ENCODE measurements at places on chromosomes 2 and 18.

DNA sequence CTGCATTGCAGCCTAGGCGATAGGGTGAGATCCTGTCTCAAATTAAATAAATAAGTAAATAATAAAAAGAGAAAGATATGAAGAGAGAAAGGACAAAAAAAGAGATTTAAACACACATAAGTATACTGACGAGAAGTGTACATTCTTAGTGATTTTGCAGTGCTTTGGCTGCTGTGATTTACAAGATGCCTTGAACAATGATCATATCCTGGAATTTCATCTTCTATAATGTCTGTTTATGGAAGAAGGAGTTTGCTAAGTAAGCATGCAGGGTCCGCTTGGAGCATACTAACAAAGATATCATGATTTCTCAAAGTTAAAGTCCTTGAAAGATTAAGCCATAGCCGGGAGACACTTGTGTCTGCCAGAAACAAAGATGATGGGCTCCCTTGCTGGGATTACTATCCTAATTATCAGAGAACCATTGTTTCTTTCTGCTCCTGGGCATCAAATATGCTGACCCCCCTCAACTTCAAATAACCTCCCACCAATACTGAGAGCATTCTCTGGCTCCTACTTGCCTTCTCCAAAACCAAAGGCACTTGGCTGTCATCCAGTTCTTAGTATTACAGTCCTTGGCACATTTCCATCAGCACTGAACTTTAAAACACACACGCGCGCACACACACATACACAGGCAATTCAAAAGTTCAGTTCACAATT, 47.5 kb upstream of the STAM2 start:
- no peak for DNase-seq

GRCh38 chr18:8899000-8899399, 193.6 kb downstream of the MTCL1 start:
- DNase-seq = peak; percentile 56

- DNase-seq = no peak
Observed at GRCh38 chr18:44799907-44800421, 119.3 kb downstream of the SETBP1 start.

DNA sequence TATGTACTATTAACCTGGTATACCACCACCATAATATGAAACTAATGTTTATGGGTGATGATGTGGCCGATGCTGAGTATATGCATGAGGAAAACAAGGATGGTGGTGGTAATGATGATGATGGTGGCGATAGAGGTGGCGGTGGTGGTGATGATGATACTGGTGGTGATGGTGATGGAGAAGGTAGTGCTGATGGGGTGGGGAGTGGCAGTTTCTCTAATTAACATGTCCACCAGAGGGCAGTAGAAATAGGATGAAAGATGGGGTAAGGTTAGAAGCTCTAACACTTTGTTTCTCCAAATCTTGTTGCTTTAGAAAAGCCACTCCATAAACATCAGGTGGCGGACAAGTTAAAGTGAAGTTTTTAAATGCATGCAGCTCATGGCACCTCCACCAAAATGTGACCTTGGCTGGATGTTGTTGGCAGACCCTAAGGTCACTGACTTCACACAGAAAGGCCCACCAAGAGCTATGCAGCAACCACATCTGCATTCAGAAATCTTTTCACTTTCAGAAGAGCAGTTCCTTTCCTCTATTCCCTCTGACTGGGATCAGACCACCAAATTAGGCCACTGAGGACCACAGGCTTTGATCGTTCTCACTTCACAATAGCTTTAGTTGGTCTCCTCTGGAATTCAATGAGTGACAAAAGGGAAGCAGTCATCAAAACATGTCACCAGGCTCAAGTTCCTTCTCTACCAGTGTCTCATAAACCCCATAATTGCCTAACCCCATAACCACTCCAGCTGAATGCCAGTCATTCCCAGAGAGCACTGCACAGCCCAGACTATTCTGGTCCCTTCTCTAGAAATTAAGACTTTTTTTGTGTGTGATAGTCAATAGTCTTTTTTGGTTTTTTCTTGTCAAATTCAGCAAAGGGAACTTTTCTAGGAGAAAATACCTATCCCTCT, 7.5 kb upstream of the BCL11A start:
- peak; percentile 33 for DNase-seq

DNA sequence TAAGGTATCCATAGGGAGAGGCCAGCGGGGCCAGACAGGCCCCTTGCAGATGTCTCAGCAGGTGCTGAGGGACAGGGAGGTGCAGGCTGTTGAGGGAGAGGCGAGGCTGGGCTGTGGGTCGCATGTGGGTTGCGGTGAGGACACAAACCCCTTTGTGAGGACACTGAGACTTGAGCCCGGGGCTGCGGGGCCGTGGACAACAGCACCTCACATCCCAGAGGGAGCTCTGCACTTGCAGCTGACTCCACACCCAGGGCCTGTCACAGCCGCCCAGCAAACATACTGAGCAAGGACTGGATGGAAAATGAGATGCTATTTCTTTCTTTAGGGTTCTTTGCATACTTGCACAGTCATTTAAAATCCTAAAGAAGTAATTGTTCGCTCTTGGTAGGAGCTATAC, 95.3 kb upstream of the NFATC1 start:
- no peak for DNase-seq

GRCh38 chr18:3037423-3037915, 24.5 kb upstream of the LPIN2 start:
- no peak for DNase-seq

GRCh38 chr2:68853035-68853434, 18.2 kb downstream of the BMP10 start:
- DNase-seq = no peak

DNA sequence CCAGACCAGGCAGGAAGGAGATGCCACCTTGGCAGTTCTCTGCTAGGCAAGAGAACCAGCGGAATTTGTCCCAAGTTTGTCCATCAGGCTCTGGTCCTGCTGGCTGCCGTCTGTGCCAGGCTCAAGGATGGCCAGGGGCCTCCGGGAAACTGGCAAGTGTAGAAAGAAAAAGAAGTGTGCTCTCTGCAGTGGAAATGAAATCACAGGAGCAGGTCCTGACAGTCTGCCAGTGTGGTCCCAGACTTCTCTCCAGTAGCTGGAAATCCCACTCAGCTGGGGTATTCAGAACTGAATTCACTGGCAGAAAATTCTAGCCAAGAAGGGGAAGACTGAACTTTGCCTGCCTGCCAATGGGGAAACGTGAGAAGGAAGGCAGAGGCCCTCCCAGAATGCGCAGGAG, 91.0 kb downstream of the STPG4 start:
- no peak for DNase-seq

GRCh38 chr2:98868548-98869271, 67.3 kb downstream of the CRACDL start:
- DNase-seq = no peak

DNA sequence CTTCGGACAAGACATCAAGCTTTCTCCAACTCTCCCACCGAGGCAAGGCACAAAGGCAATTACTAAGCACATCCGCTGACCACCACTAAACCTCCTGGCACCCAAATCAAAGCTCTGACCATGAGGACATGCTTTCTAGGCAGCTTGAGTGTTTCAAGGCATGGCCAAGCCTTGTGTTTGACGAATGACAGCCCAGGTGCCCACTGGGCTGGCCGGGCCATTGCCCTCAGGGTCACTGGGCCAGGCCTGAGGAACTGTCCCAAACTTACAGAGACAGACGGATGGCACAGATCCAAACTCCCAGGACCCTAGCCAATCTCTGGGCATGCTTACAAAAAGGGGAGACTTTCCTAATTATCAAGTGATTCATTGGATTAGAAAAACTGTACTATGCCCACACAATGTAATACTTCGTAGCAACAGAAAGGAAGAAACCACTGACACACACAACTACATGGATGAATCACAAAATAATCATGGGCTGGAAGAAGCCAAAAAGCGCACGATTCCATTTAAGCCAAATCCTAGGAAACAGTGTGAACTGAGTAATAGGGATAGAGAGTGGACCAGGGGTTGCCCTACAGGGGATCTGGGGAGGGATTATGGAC, 20.2 kb downstream of the CRACDL start:
- DNase-seq = no peak

- no peak for DNase-seq
Observed at GRCh38 chr2:113187771-113188170, 14.0 kb downstream of the PSD4 start.

DNA sequence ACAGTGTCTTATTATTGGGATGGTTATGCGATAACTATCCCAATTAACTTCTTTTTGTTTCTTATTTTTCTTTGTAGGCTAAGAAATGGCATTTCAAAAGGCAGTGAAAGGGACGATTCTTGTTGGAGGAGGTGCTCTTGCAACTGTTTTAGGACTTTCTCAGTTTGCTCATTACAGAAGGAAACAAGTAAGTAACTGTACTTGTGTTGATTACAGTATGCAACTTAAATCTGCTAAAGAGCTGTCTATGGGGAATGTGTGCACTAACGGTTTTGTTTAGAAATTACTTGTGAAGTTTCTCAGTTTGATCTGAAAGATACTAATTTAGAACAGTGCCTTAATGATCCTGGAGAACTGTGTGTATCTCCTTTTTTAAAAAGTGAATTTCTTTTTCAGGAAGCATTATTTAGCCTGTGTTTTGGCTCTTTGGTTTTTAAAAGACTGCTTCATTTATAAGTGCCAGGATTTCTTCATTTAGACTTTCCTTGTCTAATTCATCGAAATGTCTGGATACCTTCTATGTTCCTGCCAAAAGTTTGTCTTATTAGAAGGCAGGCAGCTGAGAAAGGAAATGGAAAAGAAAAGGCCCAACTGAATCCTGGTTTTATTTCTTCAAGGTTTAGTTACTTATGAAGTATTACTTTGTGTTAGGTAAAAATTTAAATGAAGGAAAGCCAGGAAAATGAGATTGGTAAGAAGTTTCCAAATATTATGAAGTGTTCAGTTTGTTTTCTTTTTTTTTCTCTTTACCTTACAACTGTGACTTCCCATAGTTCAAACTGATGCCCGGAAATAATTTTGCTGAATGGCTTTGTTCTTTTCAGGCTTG, 40.1 kb downstream of the GPD2 start:
- no peak for DNase-seq

- peak; percentile 56 for DNase-seq
Observed at GRCh38 chr2:73907840-73908452, 15.1 kb downstream of the ACTG2 start.

DNA sequence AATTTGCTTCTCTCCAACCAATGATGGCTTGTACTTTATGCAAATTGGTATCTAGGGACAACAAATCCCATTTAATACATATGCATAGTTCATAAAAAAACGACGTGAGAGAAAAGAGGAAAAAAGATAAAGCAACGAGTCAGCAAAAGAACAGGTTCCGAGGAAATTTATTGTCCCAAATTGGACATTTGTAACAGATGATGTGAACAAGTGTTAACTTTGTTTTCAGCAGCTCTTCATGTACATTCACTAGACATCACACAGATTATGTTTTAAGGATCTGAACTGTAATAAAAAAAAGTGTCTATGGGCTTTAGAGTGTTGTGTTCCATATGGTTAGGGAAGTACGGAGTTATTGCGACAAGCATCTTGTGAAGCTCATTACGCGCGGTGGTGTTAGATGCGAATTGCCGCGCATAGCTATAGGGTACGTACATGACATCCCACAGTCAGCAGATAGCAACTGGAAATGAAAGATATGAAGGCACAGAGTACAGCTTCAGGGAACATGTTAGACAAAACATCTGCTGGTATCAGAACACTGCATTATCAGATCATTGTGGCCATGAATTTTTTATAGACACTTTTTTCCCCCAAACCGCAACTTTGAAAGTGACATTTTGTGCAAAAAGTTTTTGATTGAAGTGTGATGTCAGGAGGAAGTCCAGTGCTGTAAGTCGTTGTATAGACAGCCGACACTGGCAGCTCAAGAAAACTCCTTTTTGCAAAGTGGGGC, 1073.1 kb upstream of the FANCL start:
- DNase-seq = no peak

- no peak for DNase-seq
Observed at GRCh38 chr2:773256-774160, 96.3 kb upstream of the TMEM18 start.

- DNase-seq = no peak
Observed at GRCh38 chr2:234873828-234874173, 78.0 kb upstream of the SH3BP4 start.

DNA sequence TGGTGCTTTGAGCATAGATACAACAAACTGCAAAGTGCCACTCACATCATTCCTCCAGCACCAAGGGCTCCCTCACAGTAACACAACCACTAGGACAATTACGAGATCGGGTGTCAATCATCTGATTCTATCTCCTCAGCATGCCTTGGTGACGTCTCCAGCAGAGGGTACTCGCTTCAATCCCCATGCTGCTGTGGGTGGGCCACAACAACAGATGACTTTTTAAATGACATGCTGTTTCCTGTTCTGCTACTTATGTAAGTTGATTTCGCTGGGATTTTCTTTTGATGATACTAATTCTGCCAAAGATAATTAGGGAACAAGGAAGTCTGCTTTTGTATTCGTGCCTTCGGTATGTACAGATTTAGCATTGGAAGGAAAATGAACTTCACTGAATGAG, 1113.0 kb downstream of the BCL11A start:
- DNase-seq = no peak

DNA sequence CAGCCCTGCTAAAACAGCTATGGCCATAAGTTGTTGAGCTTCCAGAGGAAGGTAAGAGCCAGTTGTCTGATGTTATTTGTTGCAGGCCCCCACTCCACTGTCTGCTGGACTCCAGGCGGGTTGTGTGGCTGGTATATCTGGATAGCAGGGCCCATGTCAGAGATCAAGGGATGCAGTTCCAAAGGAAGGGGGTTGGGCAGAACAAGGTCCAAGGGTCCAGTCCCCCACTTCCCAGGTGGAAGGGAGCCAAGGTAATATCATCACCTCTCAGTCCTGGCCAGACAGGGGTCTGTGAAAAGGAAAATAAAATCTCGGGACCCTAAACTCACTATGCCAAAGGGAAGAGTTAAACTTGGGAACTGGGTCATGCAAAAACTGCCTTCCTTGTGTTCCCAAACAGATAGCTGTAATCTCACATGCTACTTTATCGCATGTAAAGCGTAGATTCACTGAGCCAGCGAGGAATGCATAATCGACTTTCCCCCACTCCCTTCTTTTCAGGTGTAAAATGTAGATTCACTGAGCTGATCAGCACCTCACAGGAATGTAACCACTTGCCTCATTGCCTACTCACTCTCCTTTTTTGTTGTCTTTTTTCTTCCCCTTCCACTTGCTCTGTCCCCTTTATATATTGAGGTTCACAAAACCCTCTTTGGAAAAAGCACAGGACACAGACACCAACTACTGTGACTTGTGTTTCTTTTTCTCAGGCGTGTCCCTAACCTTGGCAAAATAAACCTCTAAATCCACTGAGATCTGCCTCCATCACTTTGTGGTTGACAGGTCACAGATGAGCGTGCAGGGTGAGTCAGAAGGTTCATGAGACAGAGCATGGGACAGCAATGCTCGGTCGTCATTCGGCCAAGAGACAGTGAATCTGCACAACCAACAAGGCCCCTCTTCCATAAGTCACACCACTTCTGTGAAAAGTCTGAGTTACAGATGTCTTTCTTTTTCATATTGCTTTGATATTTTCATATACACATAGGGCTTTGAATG, 255.3 kb upstream of the SIX2 start:
- DNase-seq = no peak

GRCh38 chr18:29652797-29653196, 1389.7 kb downstream of the DSC3 start:
- no peak for DNase-seq

- no peak for DNase-seq
Observed at GRCh38 chr2:80019571-80020460, 284.7 kb downstream of the LRRTM1 start.

All from WERI-Rb-1 (cell line).